Activated CD8-positive, alpha-beta memory T cell treated with anti-CD3 and anti-CD28 coated beads for 4 hours (primary cell): ENCODE measurements at places on chromosomes 2 and 18.

- DNase-seq, result no peak
These were observed 99.1 kb downstream of the PRPF40A start for GRCh38 chr2:152618193-152618564.

- DNase-seq, result no peak
These were observed 24.2 kb upstream of the MCFD2 start for GRCh38 chr2:46939626-46940359.

GRCh38 chr2:46827274-46828134, 88.1 kb downstream of the MCFD2 start:
- no peak for DNase-seq

GRCh38 chr2:4576075-4576474, 872.7 kb downstream of the DCDC2C start:
- DNase-seq, result no peak
